ENCODE measurements at places on chromosomes 12 and 14. TPM values are rescaled to one million over a fixed set of nuclear protein-coding genes. Genes with fewer than 3 reads are reported as not detected.

MYO1H gene
- not detected for total RNA-seq

LRP1-AS gene
- not detected for total RNA-seq

CHST11 gene
- total RNA-seq = 52.2 TPM

KRT83 gene
- total RNA-seq = 0.43 TPM

SERPINA3 gene
- total RNA-seq = not detected
